ENCODE measurements at places on chromosomes 5 and 9.

DNA sequence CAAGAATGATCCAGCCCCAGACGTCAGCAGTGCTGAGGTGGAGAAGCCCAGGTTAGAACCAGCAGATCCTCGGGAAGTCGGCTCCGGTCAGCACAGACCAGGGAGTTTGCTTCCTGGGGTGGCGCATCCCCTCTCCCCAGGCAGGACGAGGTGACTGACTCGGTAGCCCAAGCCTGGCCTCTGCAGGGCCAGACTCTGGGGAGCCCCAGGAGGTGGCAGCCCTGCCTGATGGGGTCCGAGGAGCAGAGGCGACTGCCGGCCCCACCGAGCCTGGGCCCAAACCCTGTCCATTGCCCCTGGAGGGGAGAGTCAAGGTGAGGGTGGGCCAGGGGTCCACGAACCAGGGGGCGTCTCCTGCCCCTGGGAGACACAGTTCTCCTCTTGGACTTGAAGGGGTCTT, 52.9 kb upstream of the SARDH start:
- no peak for DNase-seq

DNA sequence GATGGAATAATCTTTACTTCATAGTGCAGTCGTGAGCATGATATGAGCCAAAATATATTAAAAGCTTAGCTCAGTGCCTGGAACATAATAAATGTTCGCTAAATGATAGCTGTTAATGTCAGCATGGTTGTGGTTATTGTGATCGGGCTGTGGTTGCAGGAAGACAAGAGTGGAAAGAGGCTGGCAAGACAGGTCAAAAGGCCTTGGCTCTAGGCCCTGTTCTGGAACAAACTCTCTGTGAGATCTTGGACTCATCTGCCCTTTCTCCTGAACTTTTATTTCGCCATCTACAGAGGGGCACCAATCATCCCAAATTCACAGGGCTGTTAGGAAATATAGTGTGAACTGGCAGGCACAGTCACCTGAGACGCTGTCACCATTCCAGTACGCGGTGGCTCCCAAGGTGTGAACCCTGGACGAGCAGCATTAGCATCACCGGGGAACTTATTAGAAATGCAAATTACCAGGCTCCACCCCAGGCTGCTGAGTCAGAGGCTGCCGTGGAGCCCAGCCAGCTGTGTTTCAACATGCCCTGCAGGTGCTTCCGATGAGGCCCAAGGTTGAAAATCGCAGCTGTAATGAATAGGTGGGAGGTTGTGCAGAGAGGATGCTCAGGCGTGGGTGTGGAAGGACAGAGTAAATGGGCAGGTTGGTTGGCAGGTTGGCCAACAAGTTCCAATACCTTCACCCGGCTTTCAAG, 50.2 kb upstream of the SAP30L start:
- no peak for DNase-seq

DNA sequence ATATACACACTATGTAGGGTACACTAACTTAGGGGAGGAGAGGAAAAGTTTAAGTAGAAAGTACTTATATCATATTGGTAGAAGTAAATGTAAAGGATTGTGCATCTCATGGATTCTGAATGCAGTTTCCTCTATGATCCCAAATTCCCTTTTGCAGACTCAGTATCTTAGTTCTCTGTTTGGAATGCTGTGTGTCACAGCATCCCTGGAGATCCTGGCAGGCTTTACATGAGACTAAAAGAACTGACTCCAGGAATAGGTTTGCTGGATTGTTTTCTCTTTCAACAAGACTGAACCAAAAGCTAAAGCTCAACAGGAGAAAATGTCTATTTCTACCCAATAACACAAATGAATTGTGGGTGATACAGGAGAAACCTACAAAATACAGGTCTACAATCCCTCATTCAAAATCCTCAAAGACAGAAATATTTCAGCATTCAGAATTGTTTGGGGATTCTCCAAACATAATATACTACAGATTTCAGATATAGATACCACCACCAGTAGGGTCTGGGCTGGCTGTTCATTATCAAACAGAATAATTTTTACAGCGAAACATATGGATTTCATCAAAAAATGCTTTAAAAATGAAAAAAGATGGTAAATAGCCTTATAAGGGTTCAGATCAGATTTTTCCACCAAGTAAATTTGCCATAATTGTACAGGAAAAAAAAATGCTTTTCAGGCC, 324.7 kb upstream of the GRAMD2B start:
- no peak for DNase-seq

GRCh38 chr5:39161578-39161977, 57.8 kb downstream of the FYB1 start:
- DNase-seq: no peak

DNA sequence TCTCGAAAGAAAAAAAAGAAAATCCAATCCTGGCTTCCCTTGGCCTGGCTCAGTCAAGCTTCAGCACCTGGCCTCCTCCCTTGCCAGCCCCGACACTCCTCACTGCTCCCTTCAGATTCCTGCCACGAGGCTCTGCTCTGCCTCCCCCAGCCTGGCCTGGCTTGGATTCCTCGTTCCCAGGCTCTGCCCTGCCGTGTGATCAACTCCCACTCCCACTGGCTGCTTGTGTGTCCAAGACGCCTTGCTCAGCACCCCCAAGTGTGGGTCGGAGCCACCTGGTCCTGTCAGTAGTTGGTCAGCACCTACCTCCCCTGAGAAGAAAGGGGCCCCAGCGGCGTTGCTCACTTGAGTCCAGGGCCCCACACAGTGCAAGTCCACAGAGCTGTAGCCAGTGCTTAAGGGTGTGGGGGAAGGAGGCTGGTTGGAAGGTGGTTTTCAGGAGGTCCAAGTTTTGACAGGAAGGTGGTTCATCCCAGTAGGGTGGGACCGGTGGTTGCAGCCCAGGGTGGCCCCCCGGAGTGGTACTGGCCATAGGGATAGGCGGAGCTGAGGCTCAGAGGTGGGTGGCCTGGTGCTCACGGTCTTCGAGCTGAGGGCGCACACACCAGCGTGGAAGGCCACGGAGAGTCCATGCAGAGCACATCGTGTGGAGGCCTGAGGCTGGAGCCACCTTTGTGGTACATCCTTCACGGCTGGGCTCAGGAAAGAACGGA, 46.4 kb downstream of the JADE2 start:
- no peak for DNase-seq

- DNase-seq: no peak
These were observed 123.9 kb upstream of the ADAMTSL1 start for GRCh38 chr9:18350036-18350435.

DNA sequence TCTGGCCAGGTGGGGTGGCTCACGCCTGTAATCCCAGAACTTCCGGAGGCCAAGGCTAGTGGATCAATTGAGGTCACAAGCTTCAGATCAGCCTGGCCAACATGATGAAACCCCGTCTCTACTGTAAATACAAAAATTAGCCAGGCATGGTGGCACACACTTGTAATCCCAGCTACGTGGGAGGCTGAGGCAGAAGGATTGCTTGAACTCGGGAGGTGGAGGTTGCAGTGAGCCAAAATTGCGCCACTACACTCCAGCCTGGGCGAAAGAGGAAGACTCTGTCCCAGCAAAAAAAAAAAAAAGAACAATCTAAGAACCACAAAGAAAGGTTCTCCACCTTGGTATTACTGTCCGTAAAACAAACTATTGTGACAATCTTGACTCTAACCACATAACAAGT, 9.7 kb downstream of the MYO10 start:
- no peak for DNase-seq

GRCh38 chr9:26694381-26695297, 198.0 kb downstream of the CAAP1 start:
- DNase-seq: no peak

DNA sequence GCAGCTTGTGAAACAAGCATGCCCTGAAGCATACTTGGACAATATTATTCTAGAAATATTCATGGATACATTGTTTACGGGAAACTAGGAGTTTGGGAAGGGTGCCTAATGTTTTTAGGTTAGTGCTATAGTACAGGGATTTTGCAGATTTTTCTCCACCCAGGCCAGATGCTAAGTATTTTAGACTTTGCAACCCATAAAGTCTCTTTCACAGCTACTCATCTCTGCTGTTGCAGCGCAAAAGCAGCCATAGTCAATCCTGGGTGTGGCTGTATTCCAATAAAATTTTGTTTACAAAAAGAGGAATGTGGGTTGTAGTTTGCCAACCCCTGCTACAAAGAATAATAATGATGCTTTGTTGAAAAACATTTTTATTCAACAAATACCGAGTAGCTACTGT, 106.2 kb downstream of the CEMIP2 start:
- no peak for DNase-seq

DNA sequence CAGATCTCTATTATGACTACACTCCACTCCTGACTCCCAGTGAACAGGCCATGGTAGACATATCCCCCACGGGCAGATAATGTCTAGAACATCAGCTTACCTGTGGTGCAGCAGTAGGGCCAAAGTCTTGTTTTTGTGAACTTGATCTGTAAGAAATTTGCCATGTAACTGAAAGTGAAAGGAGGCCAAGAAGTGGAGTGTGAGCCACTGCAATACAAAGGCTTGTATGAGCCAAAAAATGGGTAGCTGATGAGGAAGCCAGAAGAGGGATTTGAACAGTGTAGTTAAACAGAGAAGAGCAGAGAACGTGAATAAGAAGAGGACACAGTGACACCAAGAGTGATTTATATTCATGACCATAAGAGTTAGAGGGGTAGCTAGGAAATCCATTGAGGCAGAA, 361.7 kb downstream of the DMRT2 start:
- DNase-seq: no peak

- no peak for DNase-seq
These were observed 446.0 kb downstream of the ISL1 start for GRCh38 chr5:51829230-51829629.

GRCh38 chr9:129990269-129991010, 52.5 kb downstream of the FNBP1 start:
- DNase-seq: no peak
